ENCODE measurements at places on chromosomes 2 and 18. TPM values are rescaled to one million over a fixed set of nuclear protein-coding genes. Genes with fewer than 3 reads are reported as not detected.

GRCh38 chr2:36889795-36890194 is 76.5 kb downstream of the STRN start:
- DNase-seq, result no peak
- H3K4me1 ChIP-seq, result peaks cover 8% of the 10 kb centered on the region
- no peak overlapping the region for H3K4me3 ChIP-seq
- peak overlapping the region; percentile 49 for H3K27ac ChIP-seq

DNA sequence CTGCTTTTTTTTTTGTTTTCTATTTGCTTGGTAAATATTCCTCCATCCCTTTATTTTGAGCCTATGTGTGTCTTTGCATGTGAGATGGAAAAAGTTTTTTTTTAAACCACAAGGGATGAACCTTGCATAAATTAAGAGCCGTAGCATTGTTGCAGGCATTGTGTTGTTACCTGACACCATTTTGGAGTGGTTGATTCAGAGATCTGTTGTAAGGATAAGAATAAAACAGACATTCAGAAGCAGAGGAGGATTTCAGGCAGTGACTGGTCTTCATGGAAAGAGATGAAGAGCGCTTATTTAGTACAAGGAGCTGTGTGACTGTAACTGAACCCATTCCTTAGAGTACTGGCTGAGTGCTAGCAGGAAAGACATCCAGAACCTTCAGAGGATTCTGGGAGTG is 101.2 kb downstream of the LTBP1 start:
- H3K27me3 ChIP-seq, result peaks cover 17% of the 10 kb centered on the region
- no peak overlapping the region for H3K4me3 ChIP-seq
- no peaks in the 10 kb centered on the region for H3K36me3 ChIP-seq
- H3K27ac ChIP-seq, result no peak overlapping the region
- no peak for DNase-seq

- DNase-seq, result no peak
- no peaks in the 10 kb centered on the region for H3K36me3 ChIP-seq
- no peaks in the 10 kb centered on the region for H3K4me1 ChIP-seq
Observed at GRCh38 chr2:214382229-214382628, 28.6 kb upstream of the VWC2L start.

DNA sequence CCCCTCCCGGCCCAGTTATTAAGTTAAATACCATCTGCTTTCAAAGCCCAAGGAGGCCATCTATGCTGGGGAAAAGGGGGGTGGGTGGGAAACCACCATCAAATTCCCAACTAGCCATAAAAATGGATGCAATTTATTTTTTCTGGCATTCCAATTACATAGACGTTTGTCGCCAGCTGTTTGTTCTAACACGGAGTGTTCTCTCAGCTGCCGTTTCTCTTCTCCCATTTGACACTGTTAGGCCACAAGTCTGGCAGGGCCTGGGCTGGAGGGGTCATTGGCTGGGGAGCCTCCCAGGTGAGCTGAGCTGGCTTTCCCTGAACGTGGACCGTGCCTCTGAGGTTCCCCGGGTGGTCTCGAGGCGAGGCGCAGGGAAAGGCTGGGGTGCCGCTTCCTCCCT is 16.6 kb downstream of the ATOH8 start:
- peaks cover 8% of the 10 kb centered on the region for H3K4me1 ChIP-seq
- H3K4me3 ChIP-seq, result no peak overlapping the region
- no peak overlapping the region for H3K27ac ChIP-seq
- peaks cover 43% of the 10 kb centered on the region for H3K27me3 ChIP-seq
- H3K36me3 ChIP-seq, result no peaks in the 10 kb centered on the region
- no peak for DNase-seq

The ZAP70 gene
- total RNA-seq, result 302 TPM

The HSPD1 gene
- 821 TPM for total RNA-seq

All from activated T-helper 1 cell treated with anti-CD3 and anti-CD28 coated beads, Interleukin-12 subunit alpha, Interleukin-12 subunit beta, Interleukin-2, Interleukin-4 antibody, amounts not matched to agents 30 ng/mL and 10 ng/mL and 1 ng/mL, durations not matched to agents 14 hours and 24 hours and 36 hours (primary cell).